ENCODE measurements at places on chromosomes 1 and 21. TPM values are rescaled to one million over a fixed set of nuclear protein-coding genes. Genes with fewer than 3 reads are reported as not detected.
A peak's percentile ranks its signal among the peaks of the same experiment; 100 is the strongest.

C8B gene
- not detected for total RNA-seq

TNNI3K gene
- total RNA-seq, result 84.6 TPM

RGS8 gene
- not detected for total RNA-seq

TACSTD2 gene
- not detected for total RNA-seq

TNFAIP8L2 gene
- 1.5 TPM for total RNA-seq

LMX1A gene
- not detected for total RNA-seq

DNA sequence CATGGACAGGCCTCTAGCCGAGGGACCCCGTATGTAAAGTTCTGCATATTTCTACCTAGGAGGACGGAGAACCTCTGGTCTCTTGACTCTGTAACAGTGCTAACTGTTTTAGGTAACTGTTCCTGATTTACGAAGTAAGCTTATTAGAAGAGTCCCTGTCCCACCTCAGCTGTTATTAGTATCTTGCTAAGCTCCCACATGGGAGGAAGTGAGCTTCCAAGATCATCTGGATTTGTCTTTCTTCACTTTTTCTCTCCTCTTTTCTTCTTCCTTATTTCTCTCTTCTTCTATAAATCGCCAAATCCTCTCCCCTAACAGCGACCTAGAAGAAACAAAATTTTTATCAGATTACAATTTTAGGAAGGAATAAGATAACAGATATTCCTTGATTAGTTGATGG is 4.4 kb downstream of the CD53 start:
- DNase-seq, result no peak

DNA sequence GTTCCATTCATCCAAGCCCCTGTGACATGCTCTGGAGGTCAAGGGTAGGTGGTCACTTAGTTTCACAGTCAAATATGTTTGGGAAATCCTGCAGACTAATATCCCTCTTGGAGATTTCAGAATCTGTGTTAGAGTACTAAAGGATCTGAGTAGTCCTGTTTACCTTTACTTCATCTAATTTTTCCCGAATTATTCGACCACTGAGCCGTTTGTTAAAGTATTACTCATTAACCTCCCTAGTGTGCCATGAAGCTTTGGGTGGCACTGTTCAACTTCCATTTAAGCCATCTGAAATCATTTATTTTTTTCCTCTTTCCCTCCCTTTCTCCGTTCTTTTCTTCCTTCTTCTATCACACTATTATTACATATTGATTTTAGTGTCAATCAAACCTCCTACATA is 109.9 kb downstream of the NGF start:
- DNase-seq, result no peak

- DNase-seq, result no peak
These were observed 25.1 kb upstream of the NGF start for GRCh38 chr1:115363171-115363570.

GRCh38 chr1:175195798-175196197 is 3.2 kb upstream of the KIAA0040 start:
- no peak for DNase-seq

DNA sequence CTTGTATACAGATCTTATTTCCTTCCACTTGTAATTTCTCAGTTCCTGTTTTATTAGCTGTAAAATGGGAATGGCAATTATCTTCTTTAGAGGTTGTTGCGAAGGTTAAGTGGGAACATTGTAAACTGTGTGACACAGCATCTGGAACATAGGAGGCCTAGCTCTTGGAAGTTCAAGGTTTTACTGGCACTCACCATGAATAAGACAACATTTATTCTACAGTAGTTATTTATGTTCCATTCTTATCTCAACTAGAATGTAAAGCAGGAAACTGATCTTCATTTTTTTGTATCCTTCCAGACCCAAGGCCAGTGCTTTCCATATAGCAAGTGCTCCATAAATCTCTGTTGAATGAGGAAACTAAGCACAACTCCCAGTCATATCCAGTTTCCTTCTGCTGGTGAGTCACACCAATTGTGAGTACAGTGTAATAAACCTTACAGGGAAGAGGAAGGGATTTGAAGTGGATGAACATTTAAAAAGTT is 1.4 kb downstream of the BCL10 start:
- no peak for DNase-seq

DNA sequence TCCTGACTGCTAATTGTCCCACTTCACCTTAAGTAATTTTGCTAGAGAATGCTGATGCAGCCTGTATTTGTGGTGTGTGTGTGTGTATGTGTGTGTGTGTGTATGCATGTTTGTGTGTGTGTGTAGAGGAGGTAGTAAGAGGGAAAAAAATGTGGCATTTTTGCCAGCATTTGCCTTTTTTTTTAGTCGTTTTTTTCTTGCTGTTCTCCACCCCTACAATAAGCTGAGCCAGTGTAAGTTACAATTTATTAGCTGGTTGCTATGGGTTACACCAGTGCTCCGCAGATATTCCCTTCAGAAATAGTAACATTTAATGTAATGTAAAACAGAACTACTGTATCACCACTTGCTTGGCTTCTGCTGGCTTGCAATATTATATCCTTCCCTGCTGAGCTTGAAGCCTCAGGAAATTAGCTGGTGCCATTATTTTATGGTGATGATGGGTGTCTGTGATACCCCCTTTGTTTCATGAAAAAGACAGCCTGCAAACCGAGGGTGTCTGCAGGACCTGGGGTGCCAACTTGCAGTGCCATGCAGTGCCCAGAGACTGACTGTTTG is 23.4 kb upstream of the IGSF3 start:
- no peak for DNase-seq

DNA sequence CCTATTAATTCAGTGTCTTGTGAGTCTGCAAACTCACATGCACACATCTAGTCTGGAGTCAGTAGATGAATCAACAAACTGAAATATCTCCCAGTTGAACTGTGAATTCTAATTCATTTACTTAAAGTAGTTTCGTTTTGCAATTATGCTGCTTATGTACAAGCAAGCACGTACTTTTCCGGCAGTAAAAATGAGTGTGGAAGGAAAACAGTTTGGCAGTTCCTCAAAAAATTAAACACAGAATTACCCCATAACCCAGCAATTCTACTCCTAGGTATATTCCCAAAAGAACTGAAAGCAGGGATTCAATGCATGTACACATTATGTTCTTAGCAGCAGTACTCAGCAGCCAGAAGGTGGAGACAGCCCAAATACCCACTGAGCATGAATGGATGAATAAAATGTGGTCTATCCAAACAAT is 49.3 kb downstream of the GNB1 start:
- no peak for DNase-seq

- DNase-seq, result peak; percentile 52
These were observed 31.8 kb downstream of the DBT start for GRCh38 chr1:100217834-100218233.

DNA sequence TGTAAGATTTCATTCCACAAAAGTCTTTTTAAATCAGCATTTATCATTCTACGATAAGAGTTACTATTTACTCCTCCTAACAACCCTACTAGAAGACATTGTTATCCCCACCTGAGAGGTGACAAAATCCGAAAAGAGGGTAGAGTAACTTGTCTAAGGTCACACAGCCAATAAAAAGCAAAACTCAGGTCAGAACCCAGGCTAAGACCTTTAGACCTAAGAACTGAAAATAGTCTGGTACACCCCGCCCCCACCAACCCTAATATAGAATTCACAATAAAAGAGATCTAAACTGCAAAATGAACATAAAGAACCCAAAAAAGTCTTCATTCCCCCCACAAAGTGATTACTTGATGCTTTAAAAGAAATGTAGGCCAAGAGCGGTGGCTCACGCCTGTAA is 18.6 kb downstream of the COA7 start:
- DNase-seq, result no peak

DNA sequence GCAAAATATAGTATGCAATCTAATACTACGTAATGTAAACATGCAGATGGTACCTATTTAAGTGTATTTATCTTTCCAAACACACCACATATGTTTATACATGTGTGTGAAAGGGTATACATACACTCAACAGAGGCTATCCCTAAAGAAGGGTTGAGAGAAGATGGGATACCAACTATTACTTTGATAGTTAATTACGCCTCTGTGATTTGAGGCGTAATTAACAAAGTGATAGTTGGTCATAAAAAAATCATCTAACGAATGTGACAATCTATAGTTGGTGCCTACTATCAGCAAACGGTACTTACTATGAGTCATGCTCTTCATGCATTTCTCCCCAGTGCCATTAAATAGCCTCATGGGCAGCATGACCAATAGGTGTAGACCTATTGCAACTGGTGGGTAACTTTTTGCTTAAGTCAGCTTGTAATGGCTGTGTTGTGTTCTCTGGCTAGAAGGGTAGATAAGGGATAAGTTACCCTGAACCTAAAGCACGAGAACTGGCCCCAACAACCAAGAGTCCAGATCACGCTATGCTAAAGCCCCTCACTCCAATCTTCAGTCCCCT is 15.3 kb downstream of the RCAN1 start:
- no peak for DNase-seq

DNA sequence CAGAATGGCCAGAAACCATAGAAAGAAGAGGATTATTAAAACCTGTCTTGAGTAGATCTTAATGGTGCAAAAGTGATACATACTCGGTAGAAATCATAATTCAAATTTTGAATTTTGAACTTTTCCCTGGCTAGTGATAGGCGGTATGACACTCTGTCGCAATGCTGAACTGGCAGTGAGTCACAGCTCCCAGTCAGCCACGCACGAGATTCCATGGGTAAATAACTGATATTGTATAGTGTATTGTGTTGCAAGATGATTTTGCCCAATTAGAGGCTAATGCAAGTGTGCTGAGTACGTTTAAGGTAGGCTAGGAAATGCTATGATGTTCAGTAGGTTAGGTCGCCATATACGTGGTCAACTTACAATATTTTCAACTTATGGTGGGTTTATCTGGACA is 207.0 kb downstream of the SIPA1L2 start:
- DNase-seq, result no peak

- no peak for DNase-seq
These were observed 10.6 kb downstream of the RNF187 start for GRCh38 chr1:228497817-228498216.

- DNase-seq, result peak; percentile 69
These were observed 22.9 kb upstream of the LDLRAP1 start for GRCh38 chr1:25520446-25521061.

- DNase-seq, result no peak
These were observed 17.1 kb downstream of the PLCH2 start for GRCh38 chr1:2493218-2493617.

DNA sequence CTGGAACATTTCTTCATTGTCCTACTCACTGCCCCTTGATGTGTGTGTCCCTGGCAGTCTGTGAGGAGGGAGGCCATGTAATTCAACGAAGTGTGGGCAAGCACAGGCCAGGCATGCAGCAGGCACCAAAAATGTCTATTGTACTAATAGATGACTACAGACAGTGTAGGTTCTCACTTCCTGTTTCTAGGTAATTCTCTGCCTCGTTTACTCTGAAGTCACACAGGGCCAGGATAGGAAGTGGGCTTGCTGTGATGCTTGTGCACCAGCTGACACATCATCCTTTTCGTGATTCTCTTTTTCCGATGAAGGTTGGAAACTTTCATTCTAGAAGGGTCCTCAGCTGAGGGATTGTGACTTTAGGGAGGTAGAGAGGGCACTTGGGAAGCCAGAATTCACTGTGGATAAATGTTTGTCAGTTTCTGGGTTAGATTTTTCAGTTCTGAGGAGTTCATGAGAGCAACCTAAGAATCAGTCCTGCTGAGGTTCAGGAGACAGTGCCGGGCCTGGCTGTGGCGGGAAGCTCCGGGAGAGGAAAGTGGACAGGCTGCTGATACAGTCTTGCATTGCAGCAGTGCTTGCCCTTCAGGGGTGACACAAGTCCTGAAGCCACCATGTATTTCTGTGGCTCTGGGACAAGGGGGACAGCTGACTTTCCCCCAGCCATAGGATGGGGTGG is 4.3 kb upstream of the CSF1 start:
- no peak for DNase-seq

DNA sequence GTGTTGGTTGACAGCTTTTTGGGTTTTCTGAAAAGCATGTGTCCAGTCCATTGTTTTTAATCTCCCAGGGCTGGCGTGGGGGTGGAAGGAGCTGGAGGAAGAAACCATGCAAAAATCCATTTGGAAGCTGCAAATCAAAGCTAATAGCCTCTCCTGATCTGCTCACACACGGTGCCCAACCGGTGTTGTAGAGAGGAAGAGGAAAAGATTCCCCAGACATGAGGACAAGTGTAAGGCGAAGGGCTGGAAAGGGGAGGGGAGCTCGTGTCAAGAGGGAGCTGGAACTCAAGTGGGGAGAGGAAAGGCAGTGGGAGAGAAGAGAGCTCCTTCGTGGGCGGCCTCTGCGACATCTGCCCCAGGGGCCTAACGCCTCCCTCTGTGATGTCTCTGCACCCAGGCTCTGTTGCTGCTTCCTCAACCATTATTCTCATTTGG is 112.3 kb upstream of the IRF2BP2 start:
- DNase-seq, result no peak

DNA sequence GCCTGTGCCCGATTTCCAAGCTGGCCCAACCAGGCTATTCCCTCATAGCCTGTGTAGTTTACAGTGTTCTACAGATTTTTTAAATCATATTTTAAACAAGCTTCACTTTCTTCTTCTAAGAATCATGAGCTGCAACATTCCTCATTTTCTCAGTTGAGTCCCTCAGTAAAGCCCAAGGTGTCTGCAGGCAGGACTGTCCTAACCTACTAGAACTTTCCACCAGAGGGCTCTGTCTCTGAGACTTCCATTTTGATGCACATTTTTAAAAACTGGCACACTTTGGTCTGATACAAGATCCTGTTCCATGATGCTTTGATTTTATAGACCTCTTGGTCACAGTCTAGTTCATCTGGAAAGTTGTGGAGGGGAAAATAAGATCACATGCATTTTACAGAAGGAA is 21.6 kb upstream of the SLAMF6 start:
- DNase-seq, result no peak

DNA sequence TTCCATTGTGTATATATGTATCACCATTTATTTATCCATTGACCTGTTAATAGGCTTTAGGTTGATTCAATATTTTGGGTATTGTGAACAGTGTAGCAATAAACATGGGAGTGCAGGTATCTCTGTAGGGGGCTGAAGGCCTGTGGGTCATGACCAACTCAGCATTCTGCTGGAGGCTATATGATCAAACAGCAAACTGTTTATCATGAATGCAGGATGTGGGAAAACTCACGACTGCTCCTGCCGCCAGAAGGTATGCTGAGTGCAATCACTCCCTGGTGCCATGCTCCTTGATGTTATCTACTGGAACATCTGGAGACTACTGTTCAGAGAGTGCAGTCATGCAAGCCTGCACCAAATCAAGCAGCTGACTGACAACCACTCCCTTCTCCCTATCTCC is 275.2 kb downstream of the COL11A1 start:
- no peak for DNase-seq

DNA sequence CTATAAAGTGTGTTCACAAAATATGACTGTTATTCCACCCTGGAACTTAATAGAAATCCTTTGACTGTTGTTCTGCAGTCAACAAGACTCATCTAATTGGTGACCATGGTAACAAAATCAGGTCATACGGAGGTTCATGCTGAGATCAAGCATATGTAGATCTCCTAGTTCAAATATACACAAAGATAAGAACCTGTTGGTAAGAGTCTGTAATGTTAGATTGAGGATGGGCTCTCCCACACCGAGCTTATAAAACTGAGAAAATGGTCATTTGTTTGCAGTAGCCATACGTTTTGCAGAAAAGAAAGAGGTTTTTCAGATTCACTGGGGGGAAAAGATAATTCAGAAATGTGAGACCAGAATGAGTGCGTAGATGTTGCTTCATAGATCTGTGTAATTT is 468.1 kb downstream of the RPS6KC1 start:
- no peak for DNase-seq

GRCh38 chr1:41936107-41936506 is 17.4 kb upstream of the HIVEP3 start:
- DNase-seq, result no peak

- DNase-seq, result no peak
These were observed 315.5 kb downstream of the TGFB2 start for GRCh38 chr1:218660678-218661053.

All from Right ventricle myocardium superior (tissue), 1 donor.